Left colon (tissue), 2 donors: ENCODE measurements at places on chromosomes 11 and 22. TPM values are rescaled to one million over a fixed set of nuclear protein-coding genes. Genes with fewer than 3 reads are reported as not detected.

- DNase-seq, result no peak
These were observed 70.6 kb downstream of the PHF21A start for GRCh38 chr11:46050662-46051061.

DNA sequence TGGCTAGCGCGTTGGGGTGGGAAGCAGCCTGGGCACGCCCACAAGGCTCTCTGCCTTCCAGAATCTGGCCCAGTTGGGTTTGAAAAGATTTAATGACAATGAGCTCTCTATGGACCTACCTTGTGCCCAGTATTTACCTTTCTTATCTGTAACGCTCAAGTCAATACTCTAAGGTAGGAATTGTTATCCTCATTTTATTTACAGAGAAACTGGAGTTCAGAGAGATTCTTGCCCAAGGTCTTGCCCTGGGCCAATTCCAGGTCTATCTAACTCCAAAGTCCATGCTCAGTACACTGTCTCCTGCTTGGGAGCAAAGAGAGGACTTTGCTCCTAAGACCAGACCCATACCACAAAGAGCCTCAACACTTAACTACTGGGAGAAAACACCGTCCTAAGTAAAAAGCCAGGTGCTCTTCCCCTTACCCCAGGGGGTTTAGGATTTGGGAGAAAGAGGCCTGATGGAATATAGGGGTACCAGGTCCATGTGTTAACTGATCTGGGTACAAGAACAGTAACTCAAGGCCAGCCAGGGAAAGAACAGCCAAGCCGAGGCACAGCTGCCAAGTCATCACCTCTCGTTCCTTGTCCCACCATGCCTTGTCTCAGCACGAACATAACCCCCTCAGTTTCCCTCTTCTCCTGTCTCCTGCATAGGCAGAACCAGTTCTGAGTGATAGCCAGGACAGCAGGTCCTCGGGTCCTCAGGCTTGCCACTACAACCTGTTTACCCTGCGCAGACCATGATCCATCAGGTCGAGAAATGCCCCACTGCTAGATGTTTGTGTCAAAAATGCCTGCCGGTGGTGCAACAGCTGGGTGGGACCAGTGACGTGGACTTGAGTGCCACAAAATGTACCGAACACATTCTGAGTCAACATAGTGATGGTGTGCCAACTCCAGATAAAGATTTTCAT lies 14.6 kb downstream of the APOA4 start:
- DNase-seq, result no peak

- no peak for DNase-seq
These were observed 1395.2 kb downstream of the TBC1D22A start for GRCh38 chr22:48157676-48158075.

DNA sequence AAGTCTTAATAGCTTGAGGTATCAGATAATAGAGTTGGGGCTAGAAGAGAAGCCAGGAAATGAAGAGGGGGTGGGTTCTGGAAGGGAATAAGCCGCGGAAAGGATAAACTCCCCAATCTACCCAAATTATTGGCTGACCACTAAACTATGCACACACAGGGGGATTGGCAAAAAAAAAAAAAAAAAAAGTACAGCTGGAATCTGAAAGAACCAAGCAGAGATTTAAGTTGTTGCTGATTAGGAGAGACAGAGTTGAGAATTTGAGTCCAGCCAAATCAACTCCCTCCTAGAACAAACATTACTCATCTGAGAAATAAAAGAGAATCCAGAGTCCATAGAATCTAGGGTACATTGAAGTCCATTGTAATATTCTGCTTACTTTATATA lies 134.9 kb downstream of the CCDC81 start:
- DNase-seq, result no peak

DNA sequence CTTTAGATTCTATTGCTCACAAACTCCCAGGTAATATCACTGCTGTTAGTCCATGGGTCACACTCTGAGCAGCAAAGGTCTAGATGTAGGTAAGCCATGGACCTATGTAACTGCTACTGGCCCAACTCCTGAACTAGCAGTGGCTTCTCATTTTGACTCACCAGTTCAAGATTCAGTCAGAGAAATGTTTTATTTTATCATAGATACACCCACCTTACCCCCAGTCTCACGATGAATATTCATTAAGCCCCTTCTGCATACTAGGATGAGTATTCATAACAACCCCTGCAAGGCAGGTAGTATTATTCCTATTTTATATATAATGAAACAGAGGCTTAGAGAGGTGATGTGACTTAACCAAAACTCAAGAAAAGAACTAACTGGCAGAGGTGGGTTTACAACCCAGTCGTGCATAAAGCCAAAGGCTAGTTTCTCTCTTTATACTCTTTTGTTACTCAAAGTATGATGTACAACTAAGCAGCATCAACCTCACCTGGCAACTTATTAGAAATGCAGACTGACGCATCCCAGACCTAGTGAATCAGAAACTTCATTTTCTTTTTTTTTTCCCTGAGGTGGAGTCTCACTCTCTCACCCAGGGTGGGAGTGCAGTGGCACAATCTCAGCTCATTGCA lies 957.6 kb upstream of the CCDC90B start:
- DNase-seq, result no peak

GRCh38 chr11:129333873-129334272 lies 41.8 kb upstream of the BARX2 start:
- no peak for DNase-seq

DNA sequence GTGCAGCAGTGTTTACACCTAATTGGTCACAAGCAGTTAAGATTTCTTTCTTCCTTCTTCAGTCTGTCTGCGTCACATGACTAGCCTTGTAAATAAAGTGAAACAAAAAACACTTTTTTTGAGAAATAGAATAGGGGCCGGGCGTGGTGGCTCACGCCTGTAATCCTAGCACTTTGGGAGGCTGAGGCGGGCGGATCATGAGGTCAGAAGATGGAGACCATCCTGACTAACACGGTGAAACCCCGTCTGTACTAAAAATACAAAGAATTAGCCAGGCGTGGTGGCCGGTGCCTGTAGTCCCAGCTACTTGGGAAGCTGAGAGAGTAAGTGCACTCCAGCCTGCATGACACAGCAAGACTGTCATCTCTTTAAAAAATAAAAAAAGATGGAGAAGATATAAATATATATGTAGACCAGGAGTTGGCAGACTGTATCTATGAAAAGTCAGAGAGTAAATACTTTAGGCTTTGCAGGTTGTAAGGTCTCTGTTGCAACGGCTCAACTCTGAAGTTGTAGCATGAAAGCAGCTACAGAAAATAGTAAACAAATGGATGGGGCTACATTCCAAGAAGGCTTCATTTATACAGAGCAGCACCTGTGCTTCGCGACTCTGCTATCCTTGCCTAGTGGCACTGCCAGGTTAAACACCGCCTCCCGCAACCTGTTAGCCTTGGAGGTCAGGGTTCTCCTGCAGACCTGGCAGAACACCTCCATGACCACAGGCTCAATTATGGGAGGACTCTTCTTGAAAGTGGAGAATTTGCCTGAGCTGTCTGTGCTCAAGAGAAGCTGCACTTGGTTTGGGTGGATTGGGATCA lies 55.9 kb downstream of the PPP6R2 start:
- no peak for DNase-seq

DNA sequence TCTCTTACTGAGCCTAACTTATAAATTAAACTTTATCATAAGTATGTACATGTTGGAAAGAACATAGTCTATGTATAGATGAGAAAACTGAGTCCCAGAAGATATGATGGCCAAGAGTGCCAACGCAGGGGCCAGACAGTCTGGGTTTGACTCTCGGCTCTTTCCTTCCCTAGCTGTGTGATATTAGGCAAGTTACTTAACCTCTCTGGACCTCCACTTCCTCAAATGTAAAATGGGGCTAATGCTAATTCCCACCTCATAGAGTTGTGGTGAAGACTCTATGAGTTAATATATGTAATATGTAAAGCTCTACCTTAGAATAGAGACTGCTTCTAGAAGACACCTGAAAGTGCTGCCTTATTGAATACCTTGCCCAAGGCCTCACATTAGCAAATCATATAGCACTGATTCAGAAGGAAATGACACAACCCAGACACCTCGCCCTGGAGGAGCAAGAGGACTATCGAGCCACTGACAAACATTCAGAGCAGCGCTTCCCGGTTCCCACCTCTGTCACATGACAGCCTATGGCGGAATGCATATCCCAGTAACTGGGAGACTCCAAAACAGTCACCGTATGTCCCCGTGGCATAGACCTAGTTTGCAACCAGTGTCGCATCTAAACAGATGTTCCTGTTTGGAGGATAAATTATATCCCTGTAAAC lies 11.3 kb upstream of the CCDC86 start:
- no peak for DNase-seq

- DNase-seq, result no peak
These were observed 191.2 kb upstream of the TBCEL start for GRCh38 chr11:120832481-120833238.

DNA sequence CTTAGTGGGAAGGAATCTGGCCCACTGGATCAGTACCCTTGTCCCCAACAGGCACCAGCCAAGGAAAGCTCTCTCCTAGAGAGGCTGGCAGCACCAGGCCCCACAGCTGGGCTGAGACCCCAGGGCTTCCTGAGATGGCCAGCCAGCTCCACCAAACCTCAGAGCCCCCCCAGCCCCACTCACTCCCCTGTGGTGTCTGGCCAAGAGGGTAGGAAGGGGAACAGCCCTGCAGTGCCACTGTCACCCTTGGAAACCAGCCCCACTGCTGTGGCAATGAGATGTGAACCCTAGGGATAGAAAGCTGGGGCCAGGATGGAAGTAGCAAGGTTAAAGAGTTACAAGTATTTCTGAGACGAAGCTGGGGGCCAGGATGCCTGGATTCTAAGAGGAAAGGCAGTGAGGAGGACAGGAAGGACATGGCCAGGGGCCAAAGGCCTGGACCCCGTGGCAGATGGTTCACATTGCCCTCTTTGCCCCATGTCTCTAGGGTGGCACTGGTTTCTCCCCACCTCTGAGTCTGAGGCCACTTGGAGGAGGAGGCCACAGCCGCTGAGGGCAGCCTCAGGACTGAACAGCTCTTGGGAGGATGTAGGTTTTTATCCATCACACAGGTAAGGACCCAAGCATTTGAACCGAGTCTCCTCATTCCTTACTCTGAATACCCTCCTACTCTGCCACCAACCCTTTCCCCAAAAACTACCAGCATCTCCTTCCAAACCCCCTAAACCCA lies 28.8 kb downstream of the NRXN2 start:
- DNase-seq, result no peak

DNA sequence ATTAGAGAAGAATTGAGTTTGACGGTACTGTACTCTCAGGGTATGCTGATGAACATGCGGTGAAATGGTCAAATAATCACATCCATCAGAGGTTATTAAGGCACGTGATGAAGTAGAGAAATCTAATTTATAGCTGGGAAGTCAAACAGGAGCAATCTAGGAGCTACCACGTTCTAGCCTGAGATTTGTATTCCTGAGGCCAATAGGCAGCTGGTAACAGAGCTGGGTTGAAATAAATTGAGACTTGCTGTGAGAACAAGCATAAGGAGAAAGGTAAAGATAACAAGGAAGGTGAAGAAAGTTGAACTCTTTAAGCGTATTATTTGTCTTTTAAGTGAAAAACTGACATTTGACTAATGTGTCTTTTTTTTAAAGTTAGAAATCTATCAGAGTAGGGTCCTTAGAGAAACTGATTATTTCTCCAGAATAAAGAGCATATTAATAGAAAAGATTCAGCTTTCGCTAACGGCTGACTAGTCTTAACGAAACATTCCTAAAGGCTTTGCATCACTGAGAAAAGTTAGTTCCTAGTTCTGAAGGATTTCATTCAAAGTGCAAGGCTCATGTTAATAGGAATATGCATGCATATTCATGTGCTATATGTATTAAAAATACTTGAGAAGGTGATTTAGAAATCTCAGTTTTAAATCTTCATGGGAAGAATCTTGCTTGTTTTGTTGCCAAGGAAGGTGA lies 5.2 kb upstream of the WEE1 start:
- no peak for DNase-seq

GRCh38 chr22:31488346-31488883 lies 1.2 kb downstream of the EIF4ENIF1 start:
- no peak for DNase-seq

Gene SMTNL1
- total RNA-seq, result not detected

Gene MMP8
- total RNA-seq, result not detected
